ENCODE measurements at places on chromosomes 1 and 21.

- no peak for DNase-seq
Measured at GRCh38 chr1:77942400-77943140, 36.3 kb downstream of the FUBP1 start.

- DNase-seq = no peak
Measured at GRCh38 chr1:244874974-244875579, 10.7 kb upstream of the HNRNPU start.

- no peak for DNase-seq
Measured at GRCh38 chr21:27233514-27234115, 266.7 kb upstream of the ADAMTS5 start.

DNA sequence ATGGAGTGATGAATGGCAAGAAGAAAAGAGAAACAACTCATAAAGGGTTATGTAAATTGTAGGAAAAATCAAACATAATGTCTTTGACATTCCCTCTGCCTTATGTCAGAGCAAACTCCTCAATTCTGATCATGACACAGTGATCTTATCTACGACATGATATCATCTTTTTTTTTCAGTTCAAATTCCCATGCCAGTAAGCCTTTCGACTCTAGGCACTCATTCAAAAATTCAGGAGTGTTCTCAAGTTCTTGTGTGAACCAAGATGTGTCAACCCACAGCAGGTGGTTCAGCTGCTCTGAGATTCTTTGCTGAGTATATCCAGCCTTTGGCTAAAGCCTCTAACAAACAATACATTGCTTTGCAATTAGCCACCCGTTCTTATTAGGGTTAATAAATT lies 97.1 kb upstream of the ESRRG start:
- no peak for DNase-seq

DNA sequence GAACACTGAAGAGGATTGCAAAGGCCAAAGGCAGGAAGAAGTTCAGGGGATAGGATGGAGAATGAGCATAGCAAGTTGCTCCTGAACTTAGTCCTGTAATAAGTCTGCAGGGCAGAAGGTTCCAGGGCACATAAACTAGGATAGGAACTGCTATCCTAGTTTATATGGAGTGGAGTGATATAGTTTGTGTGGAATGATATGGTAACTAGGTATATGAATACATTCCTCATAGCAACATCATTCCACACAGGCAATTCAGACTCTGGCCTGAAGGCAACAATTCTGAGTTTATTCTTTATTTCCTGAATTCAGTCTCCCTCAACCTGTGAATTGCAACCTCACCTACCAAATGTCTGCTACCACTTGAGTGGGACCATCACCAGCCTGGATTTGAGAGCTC lies 154.9 kb upstream of the GREM2 start:
- no peak for DNase-seq

GRCh38 chr1:183080406-183080805 lies 57.2 kb downstream of the LAMC1 start:
- no peak for DNase-seq

DNA sequence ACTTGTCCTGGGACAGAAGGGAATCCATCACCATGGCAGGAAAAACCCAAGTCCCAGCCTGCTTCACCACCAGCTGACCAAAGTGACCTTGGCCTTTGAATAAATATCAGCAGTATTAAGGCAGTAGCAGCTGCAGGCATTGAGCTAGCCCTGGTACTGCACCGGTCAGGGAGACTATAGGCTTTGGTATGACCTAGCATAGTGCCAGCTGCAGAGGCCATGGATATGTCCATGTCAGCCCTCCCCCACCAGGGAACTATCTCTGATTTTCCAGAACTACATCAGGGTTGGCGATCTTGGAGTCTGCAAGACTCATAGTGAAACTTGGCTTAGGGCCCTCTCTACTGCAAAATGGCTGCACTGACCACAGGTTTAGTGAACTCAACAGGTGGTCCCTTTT lies 49.2 kb upstream of the FAM20B start:
- DNase-seq = no peak

- no peak for DNase-seq
Measured at GRCh38 chr1:7121622-7121988, 336.4 kb downstream of the CAMTA1 start.

GRCh38 chr1:210342986-210343780 lies 14.5 kb downstream of the HHAT start:
- peak; percentile 3 for DNase-seq

DNA sequence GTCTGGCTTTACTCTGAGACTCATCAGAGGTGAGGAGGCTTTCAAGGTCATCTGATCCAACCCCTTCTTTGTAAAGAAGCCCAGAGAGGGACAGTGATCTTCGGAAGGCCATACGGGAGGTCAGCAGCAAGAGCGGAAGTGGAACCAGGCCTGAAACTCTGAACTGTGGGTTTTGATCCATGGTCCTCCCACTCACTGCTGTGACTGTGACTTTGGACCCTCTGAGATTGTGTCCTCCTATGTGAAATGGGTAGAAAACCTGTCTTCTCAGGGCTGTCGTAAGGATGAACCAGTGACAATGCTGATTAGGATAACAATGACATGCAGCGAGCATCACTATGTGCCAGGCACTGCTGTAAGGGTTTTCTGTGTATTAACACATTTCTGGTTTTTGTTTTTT lies 9.8 kb upstream of the DDOST start:
- no peak for DNase-seq

DNA sequence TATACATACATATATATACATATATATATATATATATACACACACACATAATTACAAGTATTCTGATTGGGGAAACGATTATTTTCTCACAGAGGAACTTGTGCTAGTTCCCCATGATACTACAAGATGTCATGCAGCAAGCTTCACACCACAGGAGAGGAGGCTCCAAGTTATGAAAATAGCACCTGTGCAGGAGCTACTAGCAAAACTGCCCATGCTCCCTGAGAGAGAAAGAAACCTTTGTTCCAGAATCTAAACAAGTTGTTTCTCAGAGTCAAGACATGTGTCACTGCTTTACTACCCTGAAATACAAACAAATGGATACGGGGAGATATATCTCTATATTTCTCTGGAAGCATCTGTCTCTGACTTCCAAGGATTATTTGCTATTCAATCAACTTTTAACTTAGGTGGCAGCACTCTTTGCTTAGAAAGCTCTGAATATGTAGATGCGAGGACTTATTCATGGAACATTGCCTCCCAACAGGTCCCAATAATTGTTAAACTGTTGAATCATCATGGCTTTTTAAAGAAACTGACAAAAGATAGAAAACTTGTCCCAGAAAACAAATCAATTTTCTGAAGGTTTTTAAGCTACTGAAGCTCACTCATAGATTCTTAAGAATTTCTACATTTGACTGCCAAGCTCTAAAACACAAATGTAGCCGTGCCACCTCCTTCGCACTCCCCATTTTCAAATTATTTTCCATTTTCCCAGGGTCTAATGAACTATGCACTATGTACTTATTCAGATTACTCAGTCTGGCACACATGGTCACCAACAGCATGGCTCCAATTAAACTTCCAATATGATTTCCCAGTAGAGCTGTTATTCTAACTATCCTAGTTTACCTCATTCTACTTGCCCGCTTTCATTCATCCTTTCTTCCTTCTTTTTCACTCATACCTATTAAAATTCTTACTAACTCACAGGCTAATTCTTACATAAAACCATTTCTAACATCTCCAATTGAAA lies 929.1 kb downstream of the LTN1 start:
- DNase-seq = peak; percentile 71

GRCh38 chr1:151246786-151247185 lies 7.7 kb upstream of the PSMD4 start:
- DNase-seq = no peak

All from NCI-H526 (cell line).